ENCODE measurements at places on chromosomes 16 and 17.
A peak's percentile ranks its signal among the peaks of the same experiment; 100 is the strongest.

DNA sequence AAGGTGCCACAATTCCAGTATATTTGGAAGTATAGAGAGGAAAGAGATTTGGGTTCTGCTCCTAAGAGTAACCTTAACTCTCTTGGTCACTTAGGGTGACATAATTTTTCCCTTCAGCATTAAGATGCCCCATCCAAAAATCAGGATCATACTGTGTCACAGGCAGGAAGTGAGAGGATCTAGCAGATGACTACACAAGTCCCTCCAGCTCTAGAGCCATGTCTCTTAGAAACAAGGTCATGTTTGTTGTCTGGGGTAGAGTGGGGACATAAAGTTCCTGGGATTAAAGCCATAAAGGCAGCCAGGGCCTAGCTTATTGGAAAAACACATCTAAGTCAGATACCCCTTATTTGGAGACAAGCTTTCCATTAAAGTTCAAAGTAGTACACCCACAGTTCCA lies 2.7 kb downstream of the CCL8 start:
- no peaks in the 10 kb centered on the region for H3K27me3 ChIP-seq
- H3K27ac ChIP-seq, result peak overlapping the region; percentile 39
- no peaks in the 10 kb centered on the region for H3K4me1 ChIP-seq
- H3K4me3 ChIP-seq, result no peak overlapping the region
- H3K36me3 ChIP-seq, result no peaks in the 10 kb centered on the region

DNA sequence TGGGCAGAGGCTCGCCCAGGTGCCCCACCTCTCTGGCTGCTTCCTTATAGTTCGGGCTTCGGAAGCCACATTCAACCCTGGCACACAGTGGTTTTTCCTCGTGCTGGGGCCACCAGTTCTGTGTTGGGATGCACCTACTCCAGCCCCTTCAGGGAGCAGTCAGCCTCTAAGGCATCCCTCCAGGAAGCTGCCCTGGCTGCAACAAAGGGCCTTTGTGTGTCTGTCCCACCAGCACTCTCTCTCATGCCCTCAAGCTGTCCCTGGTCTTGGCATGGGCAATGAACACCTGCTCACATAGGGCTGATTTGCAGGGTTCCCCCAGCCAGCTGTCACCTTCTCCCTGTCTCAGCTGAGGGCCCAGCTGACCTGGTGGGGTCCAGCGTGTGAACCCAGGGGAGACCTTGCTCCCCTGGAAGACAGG lies 754 bp upstream of the NOXO1 start:
- H3K27ac ChIP-seq, result no peak overlapping the region
- peaks cover 25% of the 10 kb centered on the region for H3K4me1 ChIP-seq
- no peak for DNase-seq

DNA sequence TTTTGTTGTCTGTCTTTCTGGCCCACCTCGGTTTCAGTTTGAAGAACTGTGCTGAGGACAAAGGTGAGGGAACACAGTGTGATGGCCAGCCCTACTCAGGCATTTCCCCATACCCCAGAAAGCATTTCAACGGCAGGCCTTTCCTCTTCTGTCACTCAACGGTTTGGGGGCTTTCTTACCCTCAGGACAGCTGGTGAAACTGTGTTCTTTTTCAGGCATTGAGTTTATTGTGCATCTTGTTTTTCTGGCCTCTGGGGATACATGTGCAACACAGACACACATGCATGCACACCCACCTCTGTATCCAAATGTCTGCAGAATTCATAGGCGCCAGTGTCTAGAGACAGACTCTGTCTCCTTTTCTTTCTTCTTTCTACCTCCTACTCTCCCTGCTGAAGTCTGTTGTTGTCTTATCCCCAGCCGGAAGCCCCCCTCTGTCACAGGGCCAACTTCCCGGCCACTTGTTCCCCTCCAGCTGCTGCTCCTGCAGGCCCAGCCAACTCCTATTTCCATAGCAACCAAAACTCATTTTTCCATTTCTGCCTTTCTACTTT lies 17.0 kb downstream of the CHD9 start:
- no peak for DNase-seq
- H3K36me3 ChIP-seq, result no peaks in the 10 kb centered on the region
- no peaks in the 10 kb centered on the region for H3K27me3 ChIP-seq

- H3K4me3 ChIP-seq, result no peak overlapping the region
- no peaks in the 10 kb centered on the region for H3K27me3 ChIP-seq
- peaks cover 10% of the 10 kb centered on the region for H3K4me1 ChIP-seq
- peak overlapping the region; percentile 57 for H3K27ac ChIP-seq
- DNase-seq, result no peak
Measured at GRCh38 chr17:59400858-59401257, 69.4 kb downstream of the YPEL2 start.

- peaks cover 18% of the 10 kb centered on the region for H3K36me3 ChIP-seq
- no peaks in the 10 kb centered on the region for H3K27me3 ChIP-seq
- peak overlapping the region; percentile 86 for H3K4me3 ChIP-seq
Measured at GRCh38 chr17:75288359-75288758, 874 bp downstream of the SLC25A19 start.

DNA sequence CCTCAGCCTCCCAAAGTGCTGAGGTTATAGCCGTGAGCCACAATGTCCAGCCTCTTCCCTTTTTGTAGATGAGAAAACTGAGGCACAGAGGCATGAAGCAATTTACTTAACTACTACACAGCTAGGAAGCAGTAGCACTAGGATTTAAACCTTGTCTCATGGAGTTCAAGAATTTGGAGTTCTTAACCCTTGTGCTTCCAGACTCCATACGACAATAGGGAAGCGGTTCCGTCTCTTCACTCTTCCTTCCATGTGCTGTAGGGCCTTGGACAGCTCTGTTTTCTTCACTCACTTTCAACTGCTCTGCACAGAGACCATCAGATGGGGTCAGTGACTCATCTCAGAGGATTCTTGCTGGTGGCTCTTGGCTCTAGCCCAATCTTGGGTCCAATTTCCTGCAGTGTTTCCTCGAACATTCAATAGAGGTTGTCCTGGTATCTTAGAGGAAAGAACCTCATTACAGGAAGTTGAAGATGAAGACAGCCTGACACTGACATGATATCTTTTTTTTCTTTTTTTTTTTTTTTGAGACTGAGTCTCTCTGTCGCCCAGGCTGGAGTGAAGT lies 19.3 kb downstream of the ITGAL start:
- DNase-seq, result peak; percentile 18
- H3K36me3 ChIP-seq, result no peaks in the 10 kb centered on the region
- no peaks in the 10 kb centered on the region for H3K4me1 ChIP-seq
- H3K27ac ChIP-seq, result no peak overlapping the region

GRCh38 chr16:53757971-53758609 lies 54.1 kb downstream of the FTO start:
- no peak overlapping the region for H3K27ac ChIP-seq
- no peaks in the 10 kb centered on the region for H3K27me3 ChIP-seq
- peaks cover 44% of the 10 kb centered on the region for H3K4me1 ChIP-seq

GRCh38 chr16:23741675-23742303 lies 13.0 kb upstream of the CHP2 start:
- no peak overlapping the region for H3K4me3 ChIP-seq
- DNase-seq, result no peak
- no peaks in the 10 kb centered on the region for H3K36me3 ChIP-seq
- no peaks in the 10 kb centered on the region for H3K27me3 ChIP-seq
- no peak overlapping the region for H3K27ac ChIP-seq

- H3K4me1 ChIP-seq, result peaks cover 4% of the 10 kb centered on the region
- H3K27ac ChIP-seq, result no peak overlapping the region
- H3K27me3 ChIP-seq, result no peaks in the 10 kb centered on the region
- H3K4me3 ChIP-seq, result no peak overlapping the region
Measured at GRCh38 chr17:43831633-43832032, 1.3 kb downstream of the MPP3 start.

GRCh38 chr17:77266891-77267341 lies 126.1 kb downstream of the SEC14L1 start:
- DNase-seq, result no peak
- no peaks in the 10 kb centered on the region for H3K27me3 ChIP-seq
- H3K27ac ChIP-seq, result no peak overlapping the region
- no peaks in the 10 kb centered on the region for H3K4me1 ChIP-seq

- no peaks in the 10 kb centered on the region for H3K36me3 ChIP-seq
- no peaks in the 10 kb centered on the region for H3K4me1 ChIP-seq
- no peak overlapping the region for H3K27ac ChIP-seq
- no peak for DNase-seq
- no peaks in the 10 kb centered on the region for H3K27me3 ChIP-seq
Measured at GRCh38 chr17:3754458-3755334, 31.0 kb downstream of the HASPIN start.
